T-helper 9 cell (primary cell): ENCODE measurements at places on chromosomes 6 and 20.
A peak's percentile ranks its signal among the peaks of the same experiment; 100 is the strongest.

DNA sequence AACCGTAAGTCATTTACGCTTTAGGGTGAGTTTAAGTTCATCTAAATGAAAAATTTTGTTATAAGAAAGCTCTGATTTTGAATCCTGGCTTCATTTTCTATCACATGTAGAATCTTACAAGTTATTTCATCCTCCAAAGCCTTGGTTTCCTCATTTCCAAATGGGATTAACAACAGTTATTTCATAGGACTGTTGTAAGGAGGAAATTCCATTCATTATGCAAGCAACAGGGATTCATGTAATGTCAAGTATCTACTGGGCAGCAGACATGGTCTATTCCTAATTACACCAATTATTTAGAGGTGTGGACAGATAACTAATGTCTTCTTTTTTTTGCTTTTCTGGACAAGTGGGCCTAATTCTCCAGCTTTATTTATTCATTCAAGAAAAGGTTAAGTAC is 154.0 kb downstream of the PDSS2 start:
- DNase-seq, result no peak

- no peak for DNase-seq
These were observed 62.0 kb upstream of the HIVEP1 start for GRCh38 chr6:11950109-11950508.

- DNase-seq, result no peak
These were observed 127.2 kb downstream of the PAX1 start for GRCh38 chr20:21832442-21833385.

DNA sequence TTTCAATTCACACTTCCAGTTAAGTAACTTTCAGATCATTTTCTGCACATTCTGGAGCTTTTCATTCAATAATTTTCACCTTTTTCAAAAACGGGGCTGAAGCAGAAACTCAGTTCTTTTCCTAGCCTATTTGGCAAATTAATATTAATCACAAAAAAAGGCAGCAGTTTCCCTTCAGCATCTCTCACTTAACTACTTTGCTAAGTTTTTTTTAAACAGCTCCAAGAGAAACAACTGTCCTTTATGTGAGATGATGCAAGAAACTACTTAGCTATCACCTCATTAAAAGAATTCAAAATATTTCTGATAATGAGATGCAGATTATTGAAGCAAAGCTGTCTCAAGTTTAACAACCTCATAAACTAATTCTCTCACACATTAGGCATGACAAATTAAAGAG is 11.8 kb downstream of the CASS4 start:
- DNase-seq, result no peak

- DNase-seq, result no peak
These were observed 1299.1 kb upstream of the ADGRB3 start for GRCh38 chr6:67336014-67336413.

DNA sequence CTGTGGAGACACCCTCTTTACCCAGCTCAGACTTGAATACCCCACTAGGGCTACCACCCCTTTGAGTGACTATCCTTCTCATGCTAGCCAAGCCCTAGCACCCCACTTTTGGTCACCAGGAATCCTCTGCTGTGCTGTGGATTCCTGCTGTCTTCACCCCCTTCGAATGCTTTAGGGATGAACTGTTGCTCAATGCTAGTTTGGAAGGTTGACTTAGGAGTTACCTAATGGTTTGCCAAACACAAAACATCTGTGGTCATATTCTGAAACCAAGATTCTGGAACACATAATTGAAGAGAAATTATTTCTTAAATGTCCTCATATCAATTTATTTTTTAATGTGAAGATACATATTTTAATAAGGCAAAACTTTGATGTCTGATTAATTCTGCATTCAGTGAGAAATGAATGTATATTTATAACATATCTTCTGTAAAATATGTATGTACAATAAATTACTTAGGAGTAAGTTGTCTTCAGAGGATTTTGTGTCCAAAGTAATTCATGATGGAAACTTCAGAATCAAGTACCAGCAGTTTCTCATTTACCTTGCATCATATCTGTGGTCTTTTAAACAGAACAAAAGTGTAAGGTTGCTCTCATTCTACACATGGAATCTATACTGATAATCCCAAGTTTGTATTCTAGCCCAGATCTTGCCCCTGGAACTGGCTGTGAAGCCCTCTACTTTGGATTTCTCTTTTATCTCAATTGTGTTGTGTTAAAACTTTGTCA is 46.9 kb downstream of the TMEM200A start:
- no peak for DNase-seq

DNA sequence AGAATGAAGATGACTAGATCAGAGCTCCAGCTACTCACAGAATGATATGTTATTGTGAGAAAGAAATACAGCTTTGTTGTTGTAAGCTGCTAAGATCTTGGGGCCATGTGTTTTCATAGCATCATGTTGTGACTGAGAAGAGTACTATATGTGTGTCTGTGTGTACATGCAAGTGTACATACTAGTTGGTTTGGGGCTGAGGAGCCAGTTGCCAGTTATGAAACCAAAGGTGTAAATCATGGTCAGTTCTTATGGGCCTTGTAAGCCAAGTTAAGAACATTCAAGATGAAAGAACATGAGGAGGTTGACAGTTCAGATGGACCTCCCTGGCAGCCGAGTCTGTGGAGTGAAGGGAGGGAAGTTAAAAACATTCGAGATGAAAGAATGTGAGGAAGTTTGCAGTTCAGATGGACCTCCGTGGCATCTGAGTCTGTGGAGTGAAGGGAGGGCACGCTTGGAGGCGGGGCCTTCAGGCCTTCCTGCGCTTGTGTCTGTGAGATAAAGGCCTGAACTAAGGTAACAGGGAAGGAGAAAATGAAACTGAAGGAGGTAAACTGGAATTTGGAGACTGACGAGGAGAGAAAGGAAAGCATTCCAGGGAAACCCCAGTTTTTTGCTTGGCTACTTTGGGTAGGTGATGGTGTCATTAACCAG is 13.9 kb downstream of the AFDN start:
- DNase-seq, result no peak

DNA sequence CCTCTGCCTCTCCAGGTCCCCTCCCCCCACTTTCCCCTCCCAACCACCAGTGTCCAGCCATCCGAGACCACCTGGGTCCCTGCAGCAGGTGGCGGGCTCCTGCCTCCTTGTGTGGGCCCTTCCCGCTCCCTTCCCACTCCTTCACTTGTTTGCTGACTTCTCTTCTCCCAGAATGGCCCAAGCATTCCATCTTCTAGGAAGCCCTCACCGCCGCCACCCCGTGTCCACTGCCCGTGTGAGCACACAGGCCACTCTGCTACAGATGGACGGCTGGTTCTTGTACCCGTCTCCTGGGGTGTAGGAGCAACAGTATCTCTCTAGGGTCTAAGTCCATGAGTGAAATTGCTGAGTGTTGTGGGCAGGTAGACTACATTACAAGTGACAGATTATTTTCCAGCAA is 15.0 kb downstream of the BPHL start:
- DNase-seq, result no peak

DNA sequence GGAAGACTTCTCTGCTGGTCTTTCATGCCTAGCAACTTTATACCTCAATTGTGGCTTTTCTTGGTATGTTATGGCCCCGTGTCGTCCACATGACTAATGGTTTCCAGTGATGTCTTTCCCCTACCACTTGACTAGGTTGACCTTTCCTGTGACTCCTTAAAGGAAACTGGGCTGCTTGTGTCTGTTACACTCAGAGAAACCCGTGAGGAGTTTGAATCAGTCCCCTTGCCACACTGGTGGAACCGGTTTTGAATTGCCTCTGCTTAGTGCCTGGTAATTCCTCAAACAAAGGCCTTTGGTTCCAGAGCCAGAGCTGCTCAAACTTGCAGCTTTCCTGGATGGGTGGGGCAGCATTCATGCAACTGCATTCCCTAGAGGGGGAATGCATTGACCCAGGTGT is 21.9 kb downstream of the ECT2L start:
- DNase-seq, result no peak

DNA sequence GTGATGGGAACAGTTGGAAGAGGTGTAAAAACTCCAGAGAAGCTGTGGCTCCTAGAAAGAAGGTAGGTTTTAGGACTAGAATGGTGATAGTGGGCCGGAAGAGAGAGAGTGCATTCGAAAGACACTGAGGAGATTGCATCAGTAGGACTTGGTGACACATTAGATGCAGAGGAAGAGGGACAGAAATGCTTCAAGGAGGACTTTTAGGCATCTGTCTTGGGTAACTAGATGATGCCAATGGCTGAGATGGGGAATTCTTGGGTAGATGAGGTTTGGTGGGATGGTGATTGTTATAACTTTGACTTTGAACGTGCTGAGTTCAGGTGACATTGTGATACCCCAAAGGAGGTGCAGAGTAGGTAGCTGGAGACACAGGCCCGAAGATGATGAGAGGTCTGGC is 196.5 kb downstream of the GMPR start:
- no peak for DNase-seq

DNA sequence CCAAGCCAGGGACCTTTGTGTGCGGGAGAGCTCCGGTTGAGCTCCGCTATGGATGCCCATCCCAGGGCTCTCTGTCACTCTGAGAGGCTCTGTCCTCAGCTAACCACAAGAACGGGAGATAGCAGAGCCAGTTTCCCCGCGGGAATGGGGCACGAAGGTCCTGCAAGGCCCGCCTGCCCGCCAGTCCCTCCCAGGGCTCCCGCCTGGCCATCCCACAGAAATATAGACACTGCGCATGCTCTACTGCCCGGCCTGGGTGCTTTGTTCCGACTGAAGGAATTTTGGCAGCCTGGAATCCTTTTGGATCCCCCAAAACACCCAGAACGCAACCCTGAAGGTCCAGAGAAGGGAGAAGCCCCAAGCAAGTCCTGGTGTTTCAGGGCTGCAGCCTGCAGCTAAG is 8.6 kb upstream of the DEFB110 start:
- no peak for DNase-seq

- DNase-seq, result no peak
These were observed 195.1 kb downstream of the BMP7 start for GRCh38 chr20:57071283-57071731.

GRCh38 chr6:150981095-150981494 is 115.6 kb downstream of the MTHFD1L start:
- DNase-seq, result no peak

DNA sequence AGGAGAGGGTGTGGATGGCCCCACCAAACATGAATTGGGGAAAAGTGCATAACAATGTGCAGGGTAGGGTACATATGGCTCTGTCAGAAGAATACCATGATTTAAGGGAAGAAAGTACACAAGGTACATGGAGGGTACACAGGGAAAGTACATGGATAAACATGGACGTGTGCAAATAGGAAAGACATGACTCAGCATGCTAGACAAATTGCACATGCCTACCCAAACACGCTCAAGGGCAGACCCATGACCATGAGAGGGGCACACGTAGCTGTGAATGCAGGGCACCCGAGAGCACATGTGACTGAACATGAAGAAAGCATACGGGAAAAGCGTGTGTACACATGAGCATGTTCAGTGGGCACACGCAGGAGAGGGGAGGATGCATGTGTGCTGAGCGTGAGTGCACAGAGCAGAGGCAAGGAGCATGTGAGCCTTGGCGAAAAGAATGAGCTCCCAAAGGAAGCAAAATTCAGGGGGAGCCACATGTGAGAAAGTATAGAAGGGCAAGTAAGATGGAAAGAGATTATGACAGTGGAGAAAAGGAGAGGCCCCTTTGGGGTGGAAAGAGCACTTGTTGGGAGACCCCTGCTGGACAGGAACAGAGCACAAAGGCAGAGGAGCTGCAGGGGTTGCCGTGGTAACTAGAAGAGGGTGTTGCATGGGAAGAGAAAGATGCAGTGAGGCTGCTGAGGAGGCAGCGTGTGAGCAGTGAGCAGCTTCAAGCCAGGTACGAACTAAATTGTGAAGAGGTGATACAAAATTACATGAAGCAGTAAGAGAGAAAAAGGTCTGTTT is 17.8 kb downstream of the OR2H2 start:
- no peak for DNase-seq

GRCh38 chr6:45812922-45813321 is 202.7 kb downstream of the CLIC5 start:
- DNase-seq, result no peak

- DNase-seq, result no peak
These were observed 9.2 kb downstream of the BHLHE23 start for GRCh38 chr20:62997417-62998035.

DNA sequence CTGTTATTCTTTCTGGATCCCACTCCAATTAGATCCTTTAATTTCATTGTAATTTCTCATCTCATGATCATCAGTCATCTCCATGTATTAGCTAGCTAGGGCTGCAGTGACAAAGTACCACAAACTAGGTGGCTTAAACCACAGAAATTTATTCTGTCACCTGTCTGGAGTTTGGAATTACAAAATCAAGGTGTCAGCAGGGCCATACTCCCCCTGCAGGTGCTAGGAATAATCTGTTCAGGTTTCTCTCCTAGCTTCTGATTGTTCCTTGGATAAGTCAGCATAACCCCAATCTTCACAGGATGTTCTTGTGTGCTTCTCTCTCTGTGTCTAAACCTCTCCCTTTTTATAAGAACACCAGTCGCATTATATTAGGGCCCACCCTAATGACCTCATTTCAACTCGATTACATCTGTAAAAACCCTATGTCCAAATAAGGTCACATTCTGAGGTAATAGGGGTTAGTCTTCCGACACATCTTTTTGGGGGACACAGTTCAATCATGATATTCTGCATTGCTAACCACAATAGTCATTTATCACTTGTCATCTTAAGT is 40.5 kb downstream of the BEND6 start:
- DNase-seq, result no peak

- DNase-seq, result no peak
These were observed at the start of gene THBS2 for GRCh38 chr6:169253337-169254238. THBS2 (minus strand) TSS chr6:169253846; CDS start chr6:169250784, 3,062 bp downstream.

DNA sequence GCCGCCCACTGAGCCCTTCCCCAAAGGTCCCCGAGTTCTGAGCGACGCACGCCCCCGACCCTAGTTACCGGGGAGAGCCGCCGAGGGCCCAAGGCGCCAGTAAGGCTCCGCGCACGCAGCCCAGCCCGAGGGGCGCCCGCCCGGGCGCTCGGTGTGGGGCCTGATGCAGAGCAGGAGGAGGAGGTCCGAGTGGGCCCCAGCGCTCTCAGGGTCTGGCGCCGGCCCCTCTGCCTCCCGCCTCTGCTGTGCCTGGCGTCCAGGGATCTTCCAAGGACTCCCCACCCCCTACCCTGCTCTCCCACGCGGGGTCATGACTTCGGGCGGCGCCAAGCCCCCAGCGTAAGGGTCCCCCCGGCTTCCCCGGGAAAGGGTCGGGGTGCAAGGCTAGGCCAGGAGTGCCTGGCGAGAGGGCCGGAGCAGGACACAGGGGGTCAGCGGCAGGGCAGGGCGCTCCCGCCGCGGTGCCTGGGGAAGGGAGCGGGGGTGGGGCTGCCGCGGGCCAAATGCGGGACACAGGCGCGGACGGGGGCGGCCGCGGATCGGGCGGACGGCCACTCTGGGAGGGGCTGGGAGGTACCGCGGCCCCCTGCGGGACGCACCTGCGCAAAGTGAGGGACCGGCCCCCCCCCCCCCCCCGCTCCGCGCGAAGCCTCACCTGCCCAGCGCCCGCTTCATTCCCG is 637 bp downstream of the ABHD12 start:
- peak; percentile 7 for DNase-seq

GRCh38 chr6:135566311-135567068 is 69.0 kb upstream of the AHI1 start:
- no peak for DNase-seq

GRCh38 chr6:5869676-5870075 is 137.0 kb downstream of the NRN1 start:
- no peak for DNase-seq
